ENCODE measurements at places on chromosomes 5 and 9. TPM values are rescaled to one million over a fixed set of nuclear protein-coding genes. Genes with fewer than 3 reads are reported as not detected.

Gene PCDHGA4
- total RNA-seq, result 2.1 TPM

Gene TRIM36
- total RNA-seq, result 0.26 TPM

Gene GABRA6
- total RNA-seq, result not detected

Gene GALNT12
- total RNA-seq, result 0.38 TPM

Gene SH3GLB2
- 23.2 TPM for total RNA-seq

All from dermis microvascular lymphatic vessel endothelial cell (primary cell).